ENCODE measurements at places on chromosomes 16 and 17. TPM values are rescaled to one million over a fixed set of nuclear protein-coding genes. Genes with fewer than 3 reads are reported as not detected.

GRCh38 chr16:64242492-64242891 lies 879.4 kb downstream of the CDH11 start:
- DNase-seq, result no peak

The CAVIN1 gene
- 358 TPM for total RNA-seq

The ZPBP2 gene
- not detected for total RNA-seq

DNA sequence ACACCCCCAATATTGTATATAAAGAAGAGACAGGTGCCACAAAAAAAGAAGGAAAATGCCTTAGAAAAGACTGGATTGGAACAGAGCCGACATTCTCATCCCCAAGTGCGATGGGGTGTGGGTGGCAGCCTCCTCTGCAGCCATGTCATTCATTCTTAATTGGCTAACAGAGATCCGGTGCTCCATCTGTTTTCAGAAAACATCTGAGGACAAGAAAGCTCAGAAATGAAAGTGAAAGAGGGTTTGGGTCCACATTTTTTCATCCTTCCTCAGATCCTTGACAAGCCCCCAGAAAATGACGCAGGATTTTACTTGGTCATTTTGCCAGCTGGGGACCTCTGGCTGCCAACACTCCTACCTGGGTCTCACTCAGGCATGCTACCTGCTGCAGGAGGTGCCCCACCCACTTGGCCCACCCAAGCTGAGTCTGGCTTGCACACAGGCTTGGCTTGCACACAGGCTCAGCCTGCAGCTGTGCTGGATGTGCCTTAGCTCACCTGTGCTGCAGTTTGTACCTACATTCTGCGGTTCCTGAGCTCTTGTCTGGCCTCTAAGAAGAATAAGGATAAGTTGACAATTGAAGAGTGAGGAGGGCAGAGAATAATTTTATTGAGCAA lies 21.9 kb downstream of the KIF2B start:
- no peak for DNase-seq

- DNase-seq, result no peak
Measured at GRCh38 chr16:73383195-73383987, 335.5 kb upstream of the ZFHX3 start.

The NPB gene
- 0.51 TPM for total RNA-seq

DNA sequence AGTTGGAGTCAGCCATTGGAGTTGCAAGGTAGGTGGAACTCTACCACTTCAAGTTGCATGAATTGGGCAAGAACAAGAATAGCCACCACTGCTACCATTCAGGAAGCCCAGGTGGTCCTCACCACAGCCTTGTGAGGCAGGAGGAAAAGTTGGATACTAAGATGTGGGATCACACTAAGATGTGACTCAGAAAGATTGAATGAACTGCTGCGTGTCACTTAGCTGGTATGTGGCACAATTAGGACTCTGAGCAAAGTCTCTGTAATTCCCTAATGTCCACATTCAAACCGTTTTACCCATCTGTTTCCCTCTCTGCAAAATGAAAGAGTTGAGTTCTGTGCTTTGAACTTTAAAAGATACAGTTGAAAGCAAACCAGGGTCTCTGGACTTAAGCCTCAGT lies 44.7 kb upstream of the HS3ST3A1 start:
- DNase-seq, result no peak

- DNase-seq, result no peak
Measured at GRCh38 chr16:31464348-31464769, 5.1 kb downstream of the ARMC5 start.

DNA sequence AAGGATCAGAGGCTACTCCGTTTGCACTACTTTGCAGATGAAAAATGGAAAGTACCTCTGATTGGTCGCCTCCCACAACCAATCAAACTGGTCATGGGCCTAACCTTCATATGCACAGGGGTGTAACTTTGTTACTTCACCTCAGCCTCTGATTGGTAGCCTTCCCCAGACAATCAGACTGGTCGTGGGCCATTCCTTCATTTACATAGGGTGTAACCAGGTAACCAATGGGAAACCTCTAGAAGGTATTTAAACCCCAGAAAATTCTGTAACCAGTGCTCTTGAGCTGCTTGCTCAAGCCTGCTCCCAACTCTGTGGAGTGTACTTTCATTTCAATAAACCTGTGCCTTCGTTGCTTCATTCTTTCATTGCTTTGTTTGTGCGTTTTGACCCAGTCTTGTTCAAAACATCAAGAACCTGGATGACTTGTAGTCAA lies 39.2 kb upstream of the USP22 start:
- DNase-seq, result peak; percentile 15

- no peak for DNase-seq
Measured at GRCh38 chr17:51425773-51426172, 165.4 kb downstream of the UTP18 start.

The TRPV2 gene
- 9.1 TPM for total RNA-seq

GRCh38 chr17:62859146-62859545 lies 51.0 kb upstream of the MARCHF10 start:
- DNase-seq, result no peak

DNA sequence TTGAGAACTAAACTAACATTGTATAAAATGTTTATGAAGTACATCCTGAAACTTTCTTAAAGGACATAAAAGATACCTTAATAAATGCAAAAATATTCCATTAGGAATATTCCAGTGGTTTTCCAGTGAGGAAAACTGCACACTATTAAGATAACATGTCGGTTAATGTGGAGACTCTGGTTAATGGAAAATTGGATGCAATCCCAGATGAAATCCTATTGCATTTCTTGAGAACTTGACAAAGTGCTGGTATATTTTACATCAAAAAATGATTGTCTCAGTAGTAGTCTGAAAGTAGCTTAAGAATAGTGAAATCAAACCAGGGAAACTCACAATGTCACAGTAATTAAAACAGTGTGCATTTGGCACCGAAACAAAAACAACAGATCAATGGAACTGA lies 202.5 kb upstream of the MON1B start:
- DNase-seq, result no peak

- DNase-seq, result no peak
Measured at GRCh38 chr17:10265100-10265810, 66.8 kb upstream of the GAS7 start.

The HOXB7 gene
- total RNA-seq, result 0.22 TPM

- DNase-seq, result no peak
Measured at GRCh38 chr16:48053418-48053745, 102.4 kb downstream of the ABCC12 start.

The FKBP10 gene
- 17.7 TPM for total RNA-seq

GRCh38 chr16:68082629-68083238 lies 2.4 kb upstream of the NFATC3 start:
- DNase-seq, result no peak

GRCh38 chr16:67429799-67430503 lies 970 bp upstream of the HSD11B2 start:
- no peak for DNase-seq

- no peak for DNase-seq
Measured at GRCh38 chr16:67277294-67277998, 1.9 kb upstream of the PLEKHG4 start.

The NEUROD2 gene
- 0.08 TPM for total RNA-seq

The MPO gene
- 0.94 TPM for total RNA-seq

DNA sequence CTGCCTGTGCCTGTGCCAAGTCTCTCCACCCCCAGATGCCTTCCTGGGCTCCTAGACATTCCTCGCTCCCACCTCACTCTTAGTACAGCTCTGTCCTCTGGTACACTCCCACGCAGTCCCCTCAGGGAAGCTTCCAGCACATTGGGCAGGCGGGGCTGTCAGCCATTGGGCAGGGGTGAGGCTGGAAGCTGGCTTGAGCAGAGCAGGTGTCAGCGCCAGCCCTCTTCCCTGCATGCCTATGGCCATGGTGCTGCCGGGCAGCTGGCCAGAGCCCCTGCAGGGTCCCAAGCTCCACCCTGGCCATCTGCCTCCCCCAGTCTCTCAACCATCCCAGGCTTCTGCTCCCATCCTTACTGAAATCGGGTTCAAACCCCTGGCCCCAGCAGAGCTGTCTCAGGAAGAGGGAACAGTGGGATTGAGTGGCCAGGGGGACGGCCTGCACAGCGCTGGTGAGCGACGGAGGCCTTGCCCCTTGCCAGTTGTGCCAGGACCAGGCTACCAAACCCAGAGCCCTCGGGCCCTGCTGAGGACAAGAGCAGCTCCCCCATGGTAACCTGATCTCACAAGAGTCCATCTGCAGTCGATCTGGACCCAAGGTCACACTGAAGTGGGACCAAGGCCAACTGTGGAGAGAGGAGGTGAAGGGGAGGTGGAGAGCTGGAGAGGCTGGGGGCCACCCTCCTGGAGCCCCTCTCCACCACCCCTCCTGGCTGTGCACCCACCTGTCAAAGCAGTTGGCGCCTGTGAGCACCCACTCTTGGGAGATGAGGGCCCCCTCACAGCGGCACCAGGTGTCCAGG lies 2.4 kb upstream of the B9D1 start:
- DNase-seq, result no peak

The UTS2R gene
- 0.51 TPM for total RNA-seq

DNA sequence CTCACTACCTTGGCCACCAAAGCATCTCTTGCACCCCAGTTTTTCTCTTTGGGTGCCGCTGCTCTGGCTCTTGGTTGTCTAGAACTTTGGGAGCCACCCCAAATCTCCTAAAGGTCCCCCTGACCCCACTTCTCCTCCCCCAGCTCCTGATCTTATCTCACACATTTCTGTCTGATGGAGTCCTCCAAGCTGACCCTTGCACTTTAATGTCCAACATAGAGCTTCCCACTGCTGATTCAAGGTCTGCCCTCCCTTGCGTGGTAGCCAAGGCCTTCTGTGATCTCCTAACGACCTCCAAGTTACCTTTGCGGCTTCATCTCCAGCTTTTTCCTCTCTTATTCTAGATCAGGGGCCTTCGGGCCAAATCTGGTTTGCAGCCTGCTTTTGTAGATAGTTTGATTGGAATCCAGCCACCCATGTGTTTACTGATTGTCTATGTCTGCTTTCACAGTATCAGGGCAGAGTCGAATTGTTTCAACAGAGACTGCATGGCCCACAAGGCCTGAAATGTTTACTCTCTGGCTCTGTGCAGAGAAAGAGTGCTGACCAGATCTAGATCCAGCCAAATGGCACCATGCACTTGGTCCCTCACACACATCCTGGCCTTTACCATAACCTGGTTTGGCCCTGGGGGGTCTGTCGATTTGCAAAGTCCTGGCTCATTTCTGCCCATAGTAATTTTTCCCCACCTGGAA lies 168.6 kb downstream of the HAPSTR1 start:
- DNase-seq, result no peak

DNA sequence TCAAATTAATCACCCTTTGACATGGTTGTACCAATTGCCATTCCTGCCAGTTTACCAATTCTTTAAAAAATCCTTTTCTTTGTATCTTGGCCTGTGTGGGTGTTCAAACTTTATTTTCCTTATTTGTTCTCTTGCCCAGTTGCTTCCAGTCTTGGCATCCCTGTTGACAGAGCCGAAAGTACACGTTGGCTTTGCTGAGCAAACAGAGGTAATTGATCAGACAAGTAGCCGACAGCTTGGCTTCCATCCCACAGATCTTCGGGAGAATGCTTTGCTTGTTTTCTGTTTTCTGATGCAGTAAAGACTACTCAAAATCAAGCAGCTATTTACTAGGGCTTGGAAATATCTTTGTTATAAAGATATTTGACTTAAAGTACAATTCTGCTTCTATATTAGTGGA lies 506.8 kb upstream of the SALL1 start:
- no peak for DNase-seq

Measured in cardiac septum (tissue), 1 donor.